D341Med (cell line): ENCODE measurements at places on chromosomes 5 and 9.

DNA sequence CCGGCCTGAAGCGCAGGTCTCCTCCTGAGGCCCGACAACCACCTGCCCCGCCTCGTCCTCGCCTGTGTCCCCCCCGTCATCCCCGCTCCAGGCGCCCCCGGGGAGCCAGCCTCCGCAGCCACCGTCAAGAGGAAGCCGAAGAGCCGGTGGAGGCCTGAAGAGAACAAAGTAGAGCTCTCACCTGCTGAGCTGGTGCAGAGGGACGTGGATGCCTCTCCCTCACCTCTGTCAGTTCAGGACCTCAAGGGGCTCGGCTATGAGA, 169.9 kb downstream of the HINT1 start:
- no peak for DNase-seq

DNA sequence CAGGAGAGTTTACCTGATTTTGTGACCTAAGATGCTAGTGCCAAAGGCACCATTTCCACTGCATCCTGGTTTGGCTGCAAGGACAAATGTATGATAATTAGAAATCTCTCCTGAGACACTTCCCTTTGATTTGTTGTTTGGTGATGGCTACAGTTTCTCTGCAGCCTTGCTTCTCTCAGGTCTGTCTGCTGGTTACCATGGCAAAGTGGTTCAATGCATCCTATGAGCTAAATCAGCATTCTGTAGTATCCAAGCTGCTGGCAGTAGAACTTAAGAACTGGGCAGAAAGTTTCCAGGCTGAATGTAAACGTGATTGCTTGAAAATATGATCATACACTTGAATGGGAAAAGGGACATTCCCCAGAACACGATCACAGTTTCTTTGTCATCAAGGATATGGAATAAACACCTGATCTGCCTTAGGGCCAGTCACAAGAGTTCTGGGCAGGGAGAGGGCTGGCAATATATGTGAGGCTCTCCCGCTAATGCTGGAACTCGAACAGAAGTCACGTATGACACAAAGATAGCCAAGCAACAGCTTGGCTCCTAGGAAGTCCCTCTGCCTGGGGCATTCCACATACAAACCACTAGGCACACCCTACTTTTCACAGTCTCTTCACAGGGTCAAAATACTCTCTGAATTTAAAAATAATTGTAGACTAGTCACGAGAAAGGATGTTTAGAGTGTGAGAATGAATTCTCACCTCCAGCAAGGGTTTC, 138.1 kb upstream of the GRAMD2B start:
- no peak for DNase-seq

- DNase-seq, result no peak
Observed at GRCh38 chr9:132211570-132211969, 49.7 kb downstream of the NTNG2 start.

- no peak for DNase-seq
Observed at GRCh38 chr5:607541-608428, 4.4 kb upstream of the CEP72 start.

DNA sequence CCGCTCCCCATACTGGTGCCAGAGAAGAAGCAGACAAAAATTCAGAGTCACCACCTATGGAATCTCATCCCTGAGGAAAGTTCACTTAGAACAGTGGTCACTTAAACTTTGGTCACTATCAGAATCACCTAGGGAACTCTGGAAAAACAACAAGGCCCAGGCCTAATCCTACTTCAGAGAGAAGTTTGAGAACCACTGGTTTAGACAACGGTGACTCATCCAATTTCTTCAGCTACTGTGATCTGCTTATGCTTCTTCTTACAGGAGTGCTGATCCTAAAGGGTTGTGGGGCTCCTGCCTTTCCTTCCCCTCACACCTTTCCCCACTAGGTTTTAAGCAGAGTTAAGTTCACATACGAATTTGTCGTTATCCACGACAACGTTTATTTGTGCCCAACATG, 194.7 kb upstream of the KLF4 start:
- DNase-seq, result no peak

DNA sequence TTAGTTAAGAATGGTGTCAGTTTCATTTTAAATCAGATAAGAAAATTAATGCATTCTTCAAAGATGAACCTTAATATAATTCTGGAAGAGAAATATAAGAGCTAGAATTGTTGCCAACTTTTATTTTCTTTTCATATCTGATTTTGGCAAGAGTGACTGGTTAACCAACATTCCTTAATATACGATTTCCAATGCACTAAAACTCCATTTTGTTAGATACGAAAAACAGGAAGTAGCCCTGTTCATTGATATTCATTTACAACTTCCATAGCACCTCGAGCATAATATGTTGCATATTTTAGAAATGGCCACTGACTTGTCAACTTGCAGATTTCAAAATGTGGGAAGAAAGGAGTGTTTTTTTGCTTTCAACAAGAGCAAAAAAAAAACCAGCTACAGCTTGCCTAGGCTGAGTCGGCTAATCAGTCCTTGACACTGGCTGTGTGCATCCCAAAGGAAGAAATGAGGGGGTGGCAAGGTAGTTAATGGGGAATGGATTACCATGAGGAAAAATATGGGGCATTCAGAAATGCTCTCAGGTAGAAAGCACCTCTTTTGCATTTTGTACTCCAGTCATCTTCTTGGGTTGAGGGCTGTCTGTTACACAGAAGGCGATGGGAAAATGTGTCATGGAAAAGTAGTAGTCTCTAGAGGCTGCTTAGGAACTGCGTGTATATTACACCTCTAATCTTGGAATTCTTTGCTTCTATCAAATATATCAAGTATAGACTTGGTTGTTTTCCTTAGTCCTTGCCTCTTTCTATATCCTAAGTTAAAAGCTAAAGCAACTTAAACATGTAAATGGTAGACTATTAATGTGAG, 3.9 kb downstream of the MAP3K1 start:
- DNase-seq, result no peak

GRCh38 chr5:57900381-57900944, 417.9 kb upstream of the ACTBL2 start:
- DNase-seq, result no peak

GRCh38 chr5:36017004-36017403, 25.8 kb upstream of the UGT3A1 start:
- no peak for DNase-seq
